Stomach (tissue), 19 donors: ENCODE measurements at places on chromosomes 3 and 15. TPM values are rescaled to one million over a fixed set of nuclear protein-coding genes. Genes with fewer than 3 reads are reported as not detected.

GRCh38 chr3:108599677-108600409, 10.3 kb downstream of the DZIP3 start:
- H3K36me3 ChIP-seq = no peaks in the 10 kb centered on the region
- DNase-seq = no peak
- no peak overlapping the region for H3K4me3 ChIP-seq
- no peaks in the 10 kb centered on the region for H3K27me3 ChIP-seq
- H3K27ac ChIP-seq = no peak overlapping the region

GRCh38 chr15:57875347-57875746, 168.8 kb downstream of the POLR2M start:
- no peaks in the 10 kb centered on the region for H3K27me3 ChIP-seq
- H3K4me3 ChIP-seq = no peak overlapping the region
- DNase-seq = no peak

Gene DPPA2
- total RNA-seq = not detected

Gene ST3GAL6
- total RNA-seq = 13.6 TPM

GRCh38 chr3:50390508-50391224, 31.3 kb upstream of the TMEM115 start:
- no peak overlapping the region for H3K4me3 ChIP-seq
- peaks cover 14% of the 10 kb centered on the region for H3K4me1 ChIP-seq
- peak; percentile 77 for DNase-seq
- no peaks in the 10 kb centered on the region for H3K27me3 ChIP-seq
- no peaks in the 10 kb centered on the region for H3K36me3 ChIP-seq
- H3K27ac ChIP-seq = no peak overlapping the region

Gene UBA3
- total RNA-seq = 99.3 TPM

GRCh38 chr3:156721687-156722618, 47.6 kb downstream of the TIPARP start:
- no peak for DNase-seq
- H3K4me3 ChIP-seq = no peak overlapping the region
- H3K27me3 ChIP-seq = no peaks in the 10 kb centered on the region
- H3K4me1 ChIP-seq = peaks cover 11% of the 10 kb centered on the region

Gene CFAP44
- total RNA-seq = 6.2 TPM

DNA sequence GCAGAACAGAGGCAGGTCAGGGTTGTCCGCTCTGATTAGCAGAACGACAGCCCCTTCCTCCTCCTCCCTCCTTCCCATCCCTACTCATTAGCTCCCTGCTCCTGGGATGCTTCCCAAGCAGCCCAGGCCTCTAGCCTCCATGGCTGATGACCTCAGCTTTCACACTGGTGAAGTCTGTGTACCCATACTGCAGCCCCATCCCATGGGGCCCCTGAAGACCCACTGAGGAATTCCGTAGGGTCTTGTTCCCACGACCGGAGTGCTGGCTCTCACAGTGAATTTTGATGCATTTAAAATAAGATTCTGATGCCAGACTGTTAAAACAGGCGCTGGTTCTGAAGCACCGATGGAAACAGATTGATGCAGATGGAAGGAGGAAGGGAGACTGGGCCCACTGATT, 36.1 kb downstream of the GOLGA6A start:
- H3K4me3 ChIP-seq = no peak overlapping the region
- H3K27me3 ChIP-seq = no peaks in the 10 kb centered on the region
- H3K27ac ChIP-seq = no peak overlapping the region
- DNase-seq = peak; percentile 11

GRCh38 chr15:64780600-64781156, 5.3 kb upstream of the RBPMS2 start:
- peaks cover 11% of the 10 kb centered on the region for H3K27me3 ChIP-seq
- no peak for DNase-seq
- H3K36me3 ChIP-seq = no peaks in the 10 kb centered on the region
- H3K4me1 ChIP-seq = peaks cover 9% of the 10 kb centered on the region
- no peak overlapping the region for H3K4me3 ChIP-seq

Gene FGD5
- 1.2 TPM for total RNA-seq

Gene GOLGA8G
- total RNA-seq = not detected

DNA sequence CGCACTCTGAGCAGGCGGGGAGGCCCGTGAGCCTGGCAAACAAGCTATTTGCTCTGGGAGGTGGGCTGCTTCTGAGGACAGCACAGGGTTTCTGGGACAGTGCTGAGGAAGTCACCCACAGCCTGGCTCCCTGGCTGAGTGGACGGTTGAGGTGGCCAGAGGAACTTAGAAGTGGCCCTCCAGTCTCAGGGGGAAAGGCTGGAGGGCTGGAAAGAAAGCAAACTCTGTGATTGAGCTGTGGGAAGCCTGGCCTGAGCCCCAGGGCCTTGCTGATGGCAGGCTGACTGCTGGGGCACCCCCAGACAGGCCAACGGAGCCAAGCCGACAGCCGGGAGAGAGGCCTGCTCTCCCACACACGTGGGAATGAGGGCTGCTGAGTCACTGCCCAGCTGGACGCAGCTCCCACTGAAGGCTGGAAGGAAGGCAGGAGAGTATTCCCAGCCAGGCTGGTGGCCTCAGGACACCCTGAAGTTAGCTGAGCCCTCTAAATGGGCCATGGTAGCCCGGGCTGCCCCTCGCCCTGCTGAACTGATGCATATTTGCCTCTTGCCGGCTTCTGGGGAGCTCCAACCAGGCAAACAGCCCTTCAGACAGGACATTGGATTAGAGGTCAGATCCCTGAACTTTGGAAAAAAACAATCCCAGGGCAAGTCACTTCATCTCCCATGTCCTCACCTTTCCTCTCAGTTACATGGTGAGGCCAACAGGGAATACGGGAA, 98.0 kb upstream of the TLE3 start:
- DNase-seq = peak; percentile 37
- H3K27me3 ChIP-seq = no peaks in the 10 kb centered on the region
- peaks cover 16% of the 10 kb centered on the region for H3K4me1 ChIP-seq

Gene RLBP1
- total RNA-seq = not detected

DNA sequence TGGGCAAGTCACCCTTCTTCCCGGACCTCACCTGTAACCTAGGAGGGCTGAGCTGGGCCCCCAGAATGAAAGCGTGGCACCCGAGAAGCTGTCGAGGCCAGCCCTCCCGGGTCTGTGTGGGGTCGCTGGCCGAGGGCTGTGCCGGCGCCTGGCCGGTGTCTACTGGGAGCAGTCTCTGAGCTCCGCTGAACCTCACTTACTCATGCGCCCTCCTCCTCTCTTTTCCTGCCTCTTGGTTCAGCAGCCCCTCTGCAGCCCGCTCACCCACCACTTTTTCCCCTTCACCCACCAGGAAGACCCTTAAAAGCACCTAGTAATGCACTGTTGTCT, 419 bp downstream of the HYKK start:
- H3K27me3 ChIP-seq = no peaks in the 10 kb centered on the region
- H3K27ac ChIP-seq = peak overlapping the region; percentile 80
- no peak for DNase-seq
- H3K4me3 ChIP-seq = peak overlapping the region; percentile 74
- peaks cover 19% of the 10 kb centered on the region for H3K4me1 ChIP-seq

- no peak overlapping the region for H3K4me3 ChIP-seq
- H3K27me3 ChIP-seq = no peaks in the 10 kb centered on the region
- H3K27ac ChIP-seq = no peak overlapping the region
- H3K36me3 ChIP-seq = no peaks in the 10 kb centered on the region
These were observed 61.6 kb downstream of the SAMMSON start for GRCh38 chr3:70061096-70061495.

DNA sequence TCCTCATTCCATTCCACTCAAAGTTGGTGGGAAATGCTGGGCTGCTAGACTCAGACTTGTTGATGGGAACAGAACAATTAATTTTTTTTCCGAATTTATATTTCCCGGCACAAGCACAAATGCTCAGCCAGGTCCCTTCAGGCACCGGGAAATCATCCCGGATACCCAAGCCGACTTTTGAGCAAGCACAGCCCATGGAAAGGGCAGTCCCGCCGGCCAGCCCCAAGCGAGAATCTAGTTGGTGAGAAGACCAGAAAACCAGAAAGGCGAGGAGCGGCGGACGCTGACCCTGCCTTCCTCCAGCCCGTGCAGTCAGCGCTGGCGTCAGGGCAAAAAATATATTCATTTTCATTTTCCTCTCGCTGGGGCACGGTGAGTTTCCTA, 763 bp upstream of the ZIC4 start:
- no peaks in the 10 kb centered on the region for H3K36me3 ChIP-seq
- H3K27ac ChIP-seq = no peak overlapping the region
- no peak for DNase-seq
- H3K27me3 ChIP-seq = peaks cover 66% of the 10 kb centered on the region
- H3K4me3 ChIP-seq = no peak overlapping the region

Gene PML
- total RNA-seq = 65.9 TPM

DNA sequence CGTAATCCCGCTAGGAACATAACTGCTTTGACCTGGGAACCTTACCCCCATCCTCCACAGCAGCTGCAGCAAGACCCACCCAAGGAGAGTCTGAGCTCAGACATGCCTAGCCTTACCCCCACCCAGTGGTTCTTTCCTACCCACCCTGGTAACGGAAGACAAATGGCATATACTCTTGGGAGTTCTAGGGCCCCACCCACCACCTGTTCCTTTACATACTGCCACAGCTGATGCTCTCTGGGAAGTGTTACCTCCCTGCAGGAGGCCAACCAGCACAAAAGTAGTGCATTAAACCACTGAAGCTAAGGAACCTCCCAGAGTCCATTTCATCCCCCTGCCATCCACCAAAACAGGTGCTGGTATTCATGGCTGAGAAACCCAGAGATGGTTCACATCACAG, 50.6 kb upstream of the AZI2 start:
- DNase-seq = no peak
- no peaks in the 10 kb centered on the region for H3K27me3 ChIP-seq
- H3K27ac ChIP-seq = no peak overlapping the region
- no peaks in the 10 kb centered on the region for H3K36me3 ChIP-seq

GRCh38 chr15:68617001-68617400, 38.2 kb downstream of the CORO2B start:
- H3K27ac ChIP-seq = no peak overlapping the region
- H3K4me3 ChIP-seq = no peak overlapping the region
- peaks cover 22% of the 10 kb centered on the region for H3K4me1 ChIP-seq
- no peak for DNase-seq

DNA sequence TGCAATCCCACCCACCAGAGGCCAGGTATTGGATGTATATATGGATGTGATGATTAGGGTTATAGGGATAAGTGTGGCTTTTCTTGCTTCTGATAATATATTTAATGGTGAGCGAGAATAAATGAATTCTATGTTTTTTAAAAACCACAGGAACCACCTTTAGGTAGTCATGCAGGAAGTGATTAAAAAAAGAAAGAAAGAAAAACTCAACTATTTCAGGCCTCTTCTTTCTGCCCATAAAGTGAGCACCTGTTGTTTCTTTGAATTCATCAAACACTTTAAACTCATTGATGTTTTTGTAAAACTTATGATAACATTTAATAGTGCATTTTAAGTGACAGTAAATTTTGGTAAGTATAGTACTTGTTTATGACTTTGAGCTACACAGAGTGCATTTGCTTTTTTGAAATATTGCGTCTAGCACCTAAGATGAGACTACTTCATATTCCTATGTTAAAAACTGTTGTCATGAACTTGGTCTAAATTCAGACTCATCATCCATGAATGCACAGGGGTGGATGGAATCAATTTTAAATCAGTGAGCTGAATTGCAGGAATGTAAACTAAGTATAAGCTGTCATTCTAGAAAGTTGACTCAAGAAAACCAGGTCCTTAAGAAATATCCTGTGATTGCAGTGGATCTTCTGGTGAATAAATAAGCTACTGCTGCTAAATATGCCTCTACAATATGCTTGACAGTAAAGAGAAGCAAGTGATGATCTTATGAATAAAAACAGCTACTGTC, 764.4 kb upstream of the NECTIN3 start:
- DNase-seq = no peak
- H3K4me1 ChIP-seq = no peaks in the 10 kb centered on the region
- no peaks in the 10 kb centered on the region for H3K27me3 ChIP-seq
- no peak overlapping the region for H3K4me3 ChIP-seq
- H3K36me3 ChIP-seq = no peaks in the 10 kb centered on the region
- no peak overlapping the region for H3K27ac ChIP-seq

Gene SLC38A3
- total RNA-seq = not detected

Gene LMAN1L
- total RNA-seq = not detected

Gene CD86
- 0.29 TPM for total RNA-seq

Gene IGSF11
- not detected for total RNA-seq

Gene BNC1
- total RNA-seq = not detected

Gene AP4E1
- 31.9 TPM for total RNA-seq

GRCh38 chr3:114650808-114651207, 357.0 kb downstream of the TIGIT start:
- H3K4me3 ChIP-seq = no peak overlapping the region
- no peaks in the 10 kb centered on the region for H3K4me1 ChIP-seq
- H3K27me3 ChIP-seq = no peaks in the 10 kb centered on the region
- DNase-seq = no peak

- H3K4me1 ChIP-seq = peaks cover 9% of the 10 kb centered on the region
- DNase-seq = no peak
- H3K27me3 ChIP-seq = no peaks in the 10 kb centered on the region
- H3K27ac ChIP-seq = peak overlapping the region; percentile 81
These were observed 41.0 kb upstream of the B3GNT5 start for GRCh38 chr3:183212096-183212495.

DNA sequence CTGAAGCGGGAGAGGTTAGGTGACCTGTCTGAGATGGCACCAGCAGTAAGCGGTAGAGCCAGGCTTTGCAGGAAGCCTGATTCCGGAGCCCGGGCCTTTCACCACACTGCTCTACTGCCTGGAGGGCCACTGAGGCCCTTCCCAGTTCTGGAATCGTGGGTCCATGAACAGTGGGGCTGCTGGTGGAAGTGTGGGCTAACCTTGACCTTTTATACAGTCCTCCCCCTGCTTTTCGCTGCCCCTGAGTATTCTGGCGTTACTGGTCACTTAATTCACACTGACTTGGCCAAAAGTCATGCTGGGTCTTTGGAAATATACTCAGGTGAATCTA, 2.6 kb upstream of the ABTB1 start:
- no peak overlapping the region for H3K27ac ChIP-seq
- no peaks in the 10 kb centered on the region for H3K27me3 ChIP-seq
- DNase-seq = no peak
- H3K4me3 ChIP-seq = no peak overlapping the region
- no peaks in the 10 kb centered on the region for H3K36me3 ChIP-seq

DNA sequence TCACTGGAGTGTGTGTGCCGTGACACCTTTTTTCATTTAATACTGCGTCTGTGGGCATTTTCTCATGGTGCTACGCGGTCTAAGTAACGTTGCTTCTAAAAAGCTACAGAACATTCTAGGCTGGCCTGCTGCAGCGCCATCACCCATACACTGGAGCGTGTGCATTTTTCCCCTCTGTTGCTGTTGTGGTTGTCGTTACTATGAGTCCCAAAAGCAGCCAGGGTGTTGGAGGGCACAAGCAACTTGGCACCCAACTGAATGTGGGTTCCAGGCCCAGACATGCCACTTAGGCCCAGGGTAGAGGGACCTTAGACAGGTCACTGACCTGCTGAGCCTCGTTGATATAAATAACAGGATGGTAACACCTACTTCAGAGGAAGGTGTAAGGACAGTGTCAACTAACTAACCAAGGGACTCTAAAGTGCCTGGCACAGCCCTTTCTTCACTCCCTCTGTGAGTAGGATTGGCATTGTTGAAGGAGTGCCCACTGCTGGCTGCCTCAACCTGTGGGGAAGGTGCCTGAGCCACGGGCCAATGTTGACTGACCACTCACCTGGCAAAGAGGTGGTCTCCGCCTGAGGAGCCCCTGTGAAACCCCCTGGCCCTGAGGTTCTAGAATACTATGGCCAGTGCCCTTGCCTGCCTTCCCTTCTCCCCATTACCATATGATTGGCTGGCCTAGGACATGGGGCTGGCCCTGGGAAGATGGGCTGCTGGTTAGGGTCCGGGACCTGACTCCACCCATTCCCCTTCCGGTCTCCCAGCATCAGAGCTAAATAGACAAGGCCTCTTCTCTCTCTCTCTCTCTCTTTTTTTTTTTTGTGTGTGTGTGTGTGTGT, 3.5 kb downstream of the CSK start:
- no peak overlapping the region for H3K4me3 ChIP-seq
- no peak for DNase-seq
- H3K27me3 ChIP-seq = no peaks in the 10 kb centered on the region
